ENCODE measurements at places on chromosomes 4 and X. TPM values are rescaled to one million over a fixed set of nuclear protein-coding genes. Genes with fewer than 3 reads are reported as not detected.

- H3K36me3 ChIP-seq: no peaks in the 10 kb centered on the region
- H3K27me3 ChIP-seq: no peaks in the 10 kb centered on the region
- DNase-seq: no peak
- no peaks in the 10 kb centered on the region for H3K4me1 ChIP-seq
- no peak overlapping the region for H3K4me3 ChIP-seq
These were observed 81.0 kb downstream of the PCDH18 start for GRCh38 chr4:137451172-137451825.

The C4orf36 gene
- total RNA-seq: 3.6 TPM

DNA sequence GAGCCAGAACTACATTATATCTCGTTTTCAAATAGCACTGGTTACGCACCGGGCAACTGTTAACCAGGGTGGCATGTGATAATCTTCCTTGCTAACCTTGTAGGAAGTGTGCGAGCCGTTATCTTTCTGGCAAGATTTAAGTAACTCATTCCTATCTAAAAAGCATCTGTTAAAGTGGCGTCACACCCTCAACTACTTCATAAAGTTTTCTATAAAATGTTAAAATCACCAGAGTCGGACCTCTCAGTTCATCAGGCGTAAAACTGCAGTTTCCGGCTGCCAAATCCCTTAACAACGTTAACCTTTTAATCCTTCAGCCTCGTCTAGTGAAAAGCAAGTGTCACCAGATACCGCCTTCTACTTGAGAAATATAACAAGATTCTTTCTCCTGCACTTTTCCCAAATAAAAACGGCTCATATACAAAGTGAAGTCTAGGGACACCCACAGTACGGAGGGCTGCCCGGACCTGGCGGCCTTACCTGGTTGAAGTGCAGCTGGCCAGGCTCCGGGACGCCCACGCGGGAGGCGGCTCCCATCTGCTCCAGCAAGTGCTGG lies 1.2 kb downstream of the SLC39A8 start:
- peak overlapping the region; percentile 12 for H3K4me3 ChIP-seq
- peaks cover 37% of the 10 kb centered on the region for H3K4me1 ChIP-seq
- peak overlapping the region; percentile 91 for H3K27ac ChIP-seq
- H3K27me3 ChIP-seq: no peaks in the 10 kb centered on the region
- DNase-seq: peak; percentile 73

DNA sequence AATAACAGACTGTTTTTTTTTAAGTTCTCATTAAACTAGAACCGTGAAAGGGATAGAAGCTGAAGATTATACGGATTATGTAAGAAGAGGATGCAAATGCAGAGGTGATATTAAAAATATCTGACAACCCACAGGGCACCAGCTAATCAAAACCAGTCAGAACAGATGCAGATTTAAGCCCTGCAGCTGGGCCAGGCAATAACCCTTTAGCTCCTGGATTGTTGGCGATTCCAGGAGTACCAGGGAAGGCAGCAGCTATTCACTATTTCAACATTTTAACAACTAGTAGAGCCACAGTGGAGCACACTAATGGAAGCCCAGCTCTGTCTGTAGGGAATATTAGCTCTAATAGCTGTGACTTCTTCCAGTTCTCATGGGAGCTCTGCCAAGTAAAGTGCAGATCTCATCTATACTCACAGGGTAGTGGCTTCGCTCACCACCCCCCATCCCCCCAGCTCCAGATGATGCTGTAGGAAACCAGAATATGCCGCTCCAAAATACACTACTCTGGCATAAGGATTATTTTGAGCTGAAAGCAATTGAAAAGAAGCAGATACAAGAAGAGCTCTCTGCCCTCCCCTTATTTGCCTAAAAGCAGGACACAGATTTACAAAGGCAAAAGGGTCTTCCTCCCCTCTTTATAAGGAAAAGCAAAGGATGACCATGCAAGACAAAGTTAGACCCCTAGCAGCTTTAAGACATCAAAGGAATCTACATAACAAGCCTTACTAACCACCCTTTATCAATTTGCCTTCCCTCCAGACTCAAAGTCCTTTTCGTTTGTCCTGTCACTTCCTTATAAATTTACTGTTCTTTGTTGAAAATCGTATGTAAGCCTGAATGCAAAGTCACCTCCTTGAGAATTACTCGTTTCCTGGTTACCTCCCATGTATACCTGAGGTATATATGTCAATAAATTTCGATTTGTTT lies 13.7 kb downstream of the SCD5 start:
- no peak for DNase-seq
- no peaks in the 10 kb centered on the region for H3K36me3 ChIP-seq
- peak overlapping the region; percentile 39 for H3K27ac ChIP-seq
- no peak overlapping the region for H3K4me3 ChIP-seq

GRCh38 chr4:40844261-40844660 lies 94.5 kb downstream of the NSUN7 start:
- no peaks in the 10 kb centered on the region for H3K27me3 ChIP-seq
- H3K27ac ChIP-seq: no peak overlapping the region
- H3K36me3 ChIP-seq: no peaks in the 10 kb centered on the region
- H3K4me3 ChIP-seq: no peak overlapping the region

DNA sequence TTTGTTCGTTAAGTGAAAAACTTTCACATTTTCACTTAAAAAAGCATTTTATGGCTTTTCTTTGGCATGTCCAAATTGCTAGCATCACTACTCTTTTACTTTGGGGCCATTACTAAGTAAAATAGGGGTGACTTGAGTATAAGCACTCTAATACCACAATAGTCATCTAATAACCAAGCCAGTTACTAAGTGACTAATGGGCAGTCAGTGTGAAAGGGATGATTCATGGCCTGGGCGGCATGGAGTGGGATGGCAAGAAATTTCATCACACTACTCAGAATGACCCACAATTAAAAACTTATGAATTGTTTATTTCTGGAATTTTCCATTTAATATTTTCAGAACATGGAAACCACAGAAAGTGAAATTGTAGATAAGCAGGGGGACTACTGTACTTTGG lies 60.9 kb downstream of the BMP15 start:
- no peak overlapping the region for H3K4me3 ChIP-seq
- H3K4me1 ChIP-seq: no peaks in the 10 kb centered on the region
- H3K36me3 ChIP-seq: no peaks in the 10 kb centered on the region
- no peak overlapping the region for H3K27ac ChIP-seq
- no peak for DNase-seq
- H3K27me3 ChIP-seq: no peaks in the 10 kb centered on the region

- H3K4me3 ChIP-seq: no peak overlapping the region
- H3K4me1 ChIP-seq: peaks cover 6% of the 10 kb centered on the region
- DNase-seq: no peak
- no peaks in the 10 kb centered on the region for H3K36me3 ChIP-seq
These were observed 23.6 kb downstream of the TMEM255A start for GRCh38 chrX:120287513-120288112.

GRCh38 chr4:67871867-67872266 lies 11.9 kb downstream of the TMPRSS11D start:
- no peak overlapping the region for H3K27ac ChIP-seq
- H3K4me1 ChIP-seq: no peaks in the 10 kb centered on the region
- no peaks in the 10 kb centered on the region for H3K27me3 ChIP-seq
- H3K36me3 ChIP-seq: no peaks in the 10 kb centered on the region

GRCh38 chr4:121765368-121765705 lies 373 bp upstream of the SMIM43 start:
- no peak overlapping the region for H3K27ac ChIP-seq
- peaks cover 13% of the 10 kb centered on the region for H3K4me1 ChIP-seq
- DNase-seq: no peak
- H3K36me3 ChIP-seq: no peaks in the 10 kb centered on the region

- no peak overlapping the region for H3K27ac ChIP-seq
- no peaks in the 10 kb centered on the region for H3K4me1 ChIP-seq
- H3K4me3 ChIP-seq: no peak overlapping the region
- H3K36me3 ChIP-seq: no peaks in the 10 kb centered on the region
These were observed 27.1 kb downstream of the CFAP299 start for GRCh38 chr4:80362578-80363181.

- H3K36me3 ChIP-seq: no peaks in the 10 kb centered on the region
- no peak overlapping the region for H3K27ac ChIP-seq
- no peak for DNase-seq
- no peak overlapping the region for H3K4me3 ChIP-seq
- peaks cover 11% of the 10 kb centered on the region for H3K4me1 ChIP-seq
These were observed 34.7 kb downstream of the ABLIM2 start for GRCh38 chr4:8123870-8124269.

The FOXO4 gene
- total RNA-seq: 16.5 TPM

The TRIM75 gene
- not detected for total RNA-seq

The XAGE1B gene
- not detected for total RNA-seq

GRCh38 chrX:135295944-135296305 lies 13.4 kb upstream of the ETDC start:
- no peaks in the 10 kb centered on the region for H3K27me3 ChIP-seq
- no peak overlapping the region for H3K27ac ChIP-seq
- H3K4me3 ChIP-seq: no peak overlapping the region
- no peaks in the 10 kb centered on the region for H3K4me1 ChIP-seq
- no peaks in the 10 kb centered on the region for H3K36me3 ChIP-seq

DNA sequence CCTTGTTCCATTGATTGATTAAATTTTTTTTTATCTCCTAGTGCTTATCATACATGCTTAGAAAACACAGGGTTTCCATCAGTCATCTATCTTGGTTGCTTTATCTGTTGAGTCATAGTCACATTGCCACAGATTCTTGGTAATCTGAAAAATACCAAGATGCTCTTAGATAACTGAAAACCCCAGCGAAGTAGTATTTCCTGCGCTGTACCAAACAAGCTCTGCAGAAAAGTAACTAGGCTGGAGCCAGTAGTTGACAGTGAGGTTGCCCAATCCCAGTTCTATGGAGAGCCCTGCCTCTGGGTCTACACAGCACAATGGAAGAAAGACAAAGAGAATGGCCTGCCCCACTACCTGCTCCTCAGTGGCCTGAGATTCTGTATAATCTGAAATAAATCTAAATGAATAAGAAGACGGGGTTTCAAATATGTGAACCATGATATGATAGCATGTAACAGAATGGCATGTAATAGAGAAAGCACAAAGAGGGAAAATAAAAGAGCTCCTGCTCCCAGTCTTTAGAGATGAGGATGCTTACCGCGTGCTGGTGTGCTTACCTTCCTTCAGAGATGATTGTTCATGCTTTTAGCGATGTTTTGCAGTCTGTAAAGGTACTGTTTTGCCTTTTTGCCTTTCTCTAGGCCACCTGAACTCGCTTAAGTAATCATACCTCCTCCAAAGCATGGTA lies 55.3 kb upstream of the RAPGEF2 start:
- peaks cover 14% of the 10 kb centered on the region for H3K4me1 ChIP-seq
- H3K27me3 ChIP-seq: no peaks in the 10 kb centered on the region
- H3K27ac ChIP-seq: peak overlapping the region; percentile 79
- no peaks in the 10 kb centered on the region for H3K36me3 ChIP-seq
- no peak overlapping the region for H3K4me3 ChIP-seq
- DNase-seq: no peak
